ENCODE measurements at places on chromosomes 12 and 14. TPM values are rescaled to one million over a fixed set of nuclear protein-coding genes. Genes with fewer than 3 reads are reported as not detected.

The KLRC1 gene
- total RNA-seq: not detected

The SLC5A8 gene
- total RNA-seq: not detected

The FSCB gene
- total RNA-seq: not detected

The SPX gene
- total RNA-seq: 0.18 TPM

The TBC1D30 gene
- total RNA-seq: 0.28 TPM

The BDKRB2 gene
- total RNA-seq: 38.6 TPM

The CD163 gene
- total RNA-seq: not detected

The DHRS2 gene
- 0.28 TPM for total RNA-seq

The SLC22A17 gene
- total RNA-seq: 19.5 TPM

The RPL10L gene
- not detected for total RNA-seq

The KRT78 gene
- total RNA-seq: not detected

The TNFAIP2 gene
- 114 TPM for total RNA-seq

The SOAT2 gene
- total RNA-seq: not detected

The SYNDIG1L gene
- not detected for total RNA-seq

All from smooth muscle cell of bladder (primary cell).